ENCODE measurements at places on chromosomes 2 and 18. TPM values are rescaled to one million over a fixed set of nuclear protein-coding genes. Genes with fewer than 3 reads are reported as not detected.

GRCh38 chr2:177984749-177985148, 87.8 kb downstream of the PDE11A start:
- DNase-seq, result peak; percentile 32

GRCh38 chr2:62747876-62748275, 42.4 kb downstream of the EHBP1 start:
- DNase-seq, result no peak

The COL3A1 gene
- polyA plus RNA-seq, result 402 TPM

The TMEM150A gene
- 16.3 TPM for polyA plus RNA-seq

- no peak for DNase-seq
These were observed 90.2 kb downstream of the SMIM21 start for GRCh38 chr18:75337348-75337747.

- no peak for DNase-seq
These were observed 244.7 kb downstream of the CTNNA2 start for GRCh38 chr2:79757526-79757925.

The ANKRD30BL gene
- not detected for polyA plus RNA-seq

DNA sequence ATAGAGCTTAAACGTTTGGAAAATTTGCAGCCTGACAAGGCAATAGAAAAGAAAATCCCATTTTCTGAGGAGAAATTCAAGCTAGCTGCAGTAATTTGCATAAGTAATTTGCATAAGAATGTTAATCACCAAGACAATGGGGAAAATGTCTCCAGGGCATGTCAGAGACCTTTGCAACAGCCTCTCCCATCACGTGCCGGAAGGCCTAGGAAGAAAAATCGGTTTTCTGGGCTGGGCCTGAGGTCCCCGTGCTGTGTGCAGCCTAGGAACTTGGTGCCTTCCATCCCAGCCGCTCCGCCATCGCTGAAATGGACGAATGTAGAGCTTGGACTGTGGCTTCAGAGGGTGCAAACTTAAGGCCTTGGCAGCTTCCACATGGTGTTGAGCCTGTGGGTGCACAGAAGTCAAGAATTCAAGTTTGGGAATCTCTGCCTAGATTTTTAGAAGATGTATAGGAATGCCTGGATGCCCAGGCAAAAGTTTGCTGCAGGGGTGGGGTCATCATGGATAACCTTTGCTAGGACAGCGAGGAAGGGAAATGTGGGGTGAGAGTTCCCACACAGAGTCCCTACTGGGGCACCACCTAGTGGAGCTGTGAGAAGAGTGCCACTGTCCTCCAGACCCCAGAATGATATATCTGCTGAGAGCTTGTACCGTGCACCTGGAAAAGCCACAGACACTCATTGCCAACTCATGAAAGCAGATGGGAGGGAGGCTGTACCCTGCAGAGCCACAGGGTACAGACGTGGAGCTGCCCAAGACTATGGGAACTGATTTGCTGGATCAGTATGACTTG, 164.6 kb downstream of the GULP1 start:
- DNase-seq, result no peak

Measured in IMR-90 (cell line).